SW480 (cell line): ENCODE measurements at places on chromosomes 3 and 15.

- DNase-seq: no peak
Measured at GRCh38 chr15:26378304-26378703, 394.6 kb downstream of the GABRB3 start.

DNA sequence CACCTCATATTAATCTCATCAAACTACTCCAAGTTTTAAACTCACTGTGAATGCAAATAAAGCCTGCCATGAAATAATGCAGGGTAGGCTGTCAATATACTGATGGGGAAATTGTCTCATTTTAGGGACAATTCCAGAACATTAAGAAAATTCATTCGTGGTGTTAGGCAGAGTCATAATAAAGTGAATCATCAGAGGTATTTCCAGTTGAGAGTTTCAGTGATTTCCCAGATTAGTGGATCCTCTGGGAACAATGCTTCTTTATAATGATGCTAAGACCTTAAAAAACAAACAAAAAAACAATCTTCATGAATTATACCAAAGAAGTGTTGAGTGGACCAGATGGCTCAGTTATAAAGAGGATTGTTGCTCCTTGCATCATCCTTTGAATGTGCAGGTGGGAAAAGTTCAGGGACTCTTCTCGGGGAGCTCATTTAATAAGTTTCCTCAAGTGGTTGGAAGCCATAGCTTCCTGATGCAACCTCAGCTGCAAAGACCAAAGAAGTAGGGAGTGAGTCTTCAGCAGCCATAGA, 360.9 kb upstream of the TRIM42 start:
- peak; percentile 23 for DNase-seq

DNA sequence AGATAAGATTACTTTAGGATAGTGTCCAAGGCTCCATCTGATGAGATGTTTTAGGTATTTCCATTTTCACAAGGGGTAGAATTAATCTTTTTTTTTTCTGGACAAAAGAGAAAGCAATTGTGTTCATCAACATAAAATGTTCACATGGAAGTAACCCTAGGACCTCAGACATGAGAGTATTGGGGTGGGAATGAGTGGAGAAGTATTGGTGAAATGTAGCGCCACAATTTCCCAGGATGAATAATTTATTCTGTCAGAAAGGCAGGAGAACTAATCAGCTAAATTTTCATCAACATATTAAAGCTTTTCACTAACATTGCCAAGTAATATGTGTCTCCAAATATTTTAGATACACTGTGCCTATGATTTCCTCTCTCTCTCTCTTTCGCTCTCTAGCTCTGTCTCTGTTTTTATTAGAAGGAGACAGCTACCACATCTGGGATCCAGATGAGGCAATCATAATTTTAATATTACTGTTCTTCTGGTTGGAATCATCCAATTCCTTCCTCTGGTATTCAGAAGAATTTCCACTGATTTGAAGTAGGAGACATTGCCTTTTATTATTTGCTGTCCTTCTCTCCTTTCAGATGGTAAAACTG, 21.6 kb upstream of the ZNF280D start:
- DNase-seq: no peak

- DNase-seq: no peak
Measured at GRCh38 chr15:96699871-96700401, 369.4 kb downstream of the NR2F2 start.

DNA sequence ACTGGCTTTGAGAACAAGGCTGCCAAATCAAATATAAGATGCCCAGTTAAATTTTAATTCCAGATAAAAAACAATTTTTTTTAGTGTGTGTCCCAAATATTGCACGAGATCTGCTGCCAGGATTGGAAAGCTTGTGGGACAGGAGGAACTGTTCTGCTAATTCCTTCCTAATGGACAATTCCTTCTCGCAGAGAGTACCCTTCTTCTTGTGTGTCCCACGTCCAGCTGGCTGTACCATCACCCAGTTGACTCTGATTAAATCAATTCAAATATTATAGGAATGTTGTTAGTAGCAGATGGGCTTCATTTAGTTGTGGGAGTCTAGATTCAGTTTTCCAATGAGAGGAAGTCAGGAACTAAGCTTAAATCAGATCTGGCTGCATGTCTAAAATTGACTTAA, 347.9 kb upstream of the ATP10A start:
- DNase-seq: no peak

DNA sequence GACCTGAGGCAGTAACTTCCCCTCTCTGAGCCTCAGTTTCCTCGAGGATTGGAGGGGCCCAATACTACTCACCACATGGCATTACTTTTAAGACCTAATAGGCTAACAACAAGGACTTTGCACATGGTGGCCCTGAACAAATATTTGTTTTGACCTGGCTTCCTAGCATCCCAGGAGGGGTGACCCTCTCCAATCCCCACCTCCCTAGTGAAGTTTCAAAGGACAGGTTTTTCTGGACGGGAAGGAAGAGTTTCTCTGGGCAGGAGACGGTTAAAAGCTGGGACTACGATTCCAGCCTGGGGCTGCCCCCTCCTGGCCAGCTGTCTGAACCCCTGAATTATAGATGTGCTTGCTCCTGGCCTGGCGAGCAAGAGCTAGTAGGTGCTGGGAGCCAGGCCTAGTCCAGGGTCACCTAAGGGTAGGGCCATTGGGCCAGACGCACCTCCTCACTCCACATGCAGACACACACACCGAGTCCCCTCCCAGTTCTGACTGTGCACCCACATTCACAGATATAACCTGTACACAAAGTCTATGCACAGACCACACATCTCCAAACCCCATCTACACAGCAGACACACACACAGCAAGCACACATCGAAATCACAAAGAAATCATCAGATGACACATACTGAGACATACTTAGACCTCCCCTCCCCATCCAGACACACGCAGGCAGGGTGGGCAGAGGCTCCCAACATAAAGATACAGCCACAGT, 2.7 kb upstream of the ISL2 start:
- DNase-seq: peak; percentile 29

GRCh38 chr3:69032142-69032541, 18.7 kb upstream of the EOGT start:
- DNase-seq: no peak

- DNase-seq: no peak
Measured at GRCh38 chr3:187971629-187972028, 182.3 kb upstream of the LPP start.

- no peak for DNase-seq
Measured at GRCh38 chr3:12904951-12905315, 63.6 kb upstream of the RPL32 start.

DNA sequence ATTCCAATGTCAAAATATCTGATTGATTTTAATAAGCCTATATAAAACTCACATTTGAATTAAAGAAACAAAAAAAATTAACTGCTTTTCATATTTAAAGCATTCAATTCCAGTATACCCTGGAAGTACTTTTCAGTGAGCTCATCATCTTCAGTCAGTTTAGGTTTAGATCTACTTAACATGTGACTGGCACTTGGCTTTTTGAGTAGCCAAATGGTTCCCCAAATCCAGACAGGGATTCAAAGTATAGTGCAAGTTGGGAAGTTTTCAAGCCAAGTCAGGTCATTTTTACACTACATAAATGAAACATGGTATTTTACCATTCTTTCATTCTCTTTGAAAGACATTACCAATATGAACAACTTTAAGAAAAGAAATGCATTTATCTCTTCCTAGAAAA, 57.5 kb downstream of the ATP8B4 start:
- DNase-seq: no peak

- no peak for DNase-seq
Measured at GRCh38 chr3:23479026-23479425, 275.9 kb downstream of the UBE2E2 start.
